ENCODE measurements at places on chromosomes 2 and 18. TPM values are rescaled to one million over a fixed set of nuclear protein-coding genes. Genes with fewer than 3 reads are reported as not detected.

PLCL1 gene
- total RNA-seq, result 4.3 TPM

ARHGAP25 gene
- total RNA-seq, result 0.10 TPM

LIMS1 gene
- 87.2 TPM for total RNA-seq

CNGA3 gene
- total RNA-seq, result not detected
